Activated CD4-positive, alpha-beta T cell treated with anti-CD3 and anti-CD28 coated beads, Interleukin-2, amount 50 U/mL, for 1 hour (primary cell): ENCODE measurements at places on chromosomes 3 and 15.

GRCh38 chr3:119311081-119311925, 17.1 kb downstream of the ARHGAP31 start:
- DNase-seq, result no peak

DNA sequence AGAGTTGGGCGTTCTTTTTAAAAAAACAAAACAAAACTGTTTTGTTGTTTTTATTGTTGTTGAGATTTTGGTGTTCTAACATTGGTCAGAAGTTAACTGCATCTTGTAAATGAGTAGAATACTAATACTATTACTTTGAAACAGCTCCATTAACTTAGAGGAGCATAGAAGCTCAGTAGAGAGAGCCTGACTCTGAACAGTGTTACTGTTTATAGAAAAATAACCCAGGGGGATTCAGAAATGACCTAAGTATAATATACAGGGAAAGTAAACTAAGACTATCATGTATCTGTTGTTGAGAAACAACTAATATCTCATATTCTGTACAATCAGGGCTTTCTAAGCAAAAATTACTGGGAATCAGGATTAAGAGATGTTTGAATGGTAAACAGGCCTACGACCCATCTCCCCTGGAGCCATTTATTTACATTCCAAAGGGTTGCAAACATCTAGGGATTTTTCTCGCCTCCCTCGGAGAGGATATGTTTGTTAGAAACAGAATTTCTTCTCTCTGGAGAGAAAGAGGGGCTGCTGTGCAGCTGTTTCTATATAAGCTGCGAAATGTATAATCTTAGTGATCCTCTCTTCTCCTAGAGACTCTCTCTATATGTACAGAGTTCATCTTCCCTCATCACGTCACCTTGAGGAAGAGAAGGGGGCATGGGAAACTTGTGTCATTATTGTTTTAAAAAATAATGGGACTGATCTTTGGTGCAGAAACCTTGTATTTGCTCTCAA, 827.5 kb upstream of the DPPA4 start:
- no peak for DNase-seq

DNA sequence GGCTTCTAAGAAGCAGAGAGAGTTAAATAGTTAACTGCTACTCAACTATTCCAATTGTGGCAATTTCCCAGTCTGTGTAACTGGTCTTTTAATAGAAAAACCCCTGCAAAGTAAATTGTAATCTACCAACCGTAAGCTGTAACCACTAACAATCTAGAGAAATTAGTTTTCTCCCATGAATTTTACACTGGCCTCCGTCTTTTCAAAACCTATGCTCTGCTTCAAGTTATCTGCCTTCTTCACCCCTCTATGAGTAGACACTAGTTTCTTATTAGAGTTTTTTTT, 42.6 kb downstream of the LRRFIP2 start:
- no peak for DNase-seq

DNA sequence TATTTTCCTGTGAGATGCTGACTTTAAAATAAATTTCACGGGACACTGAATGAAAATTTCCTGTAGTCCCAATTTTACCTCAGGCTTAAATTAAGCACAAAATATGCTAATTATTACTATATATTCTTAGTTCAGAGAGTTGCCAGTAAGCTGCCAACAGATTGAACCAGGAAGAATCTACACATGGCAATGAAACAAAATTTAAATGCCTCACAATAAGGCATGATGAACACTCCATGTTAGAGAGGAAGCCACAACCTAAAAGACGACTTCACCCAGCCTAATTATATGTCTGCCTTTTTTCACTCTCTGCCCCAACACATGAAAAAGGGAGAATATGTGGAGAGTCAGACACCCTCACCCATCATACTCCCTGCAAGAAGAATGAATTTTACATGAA, 39.7 kb downstream of the DNAAF4 start:
- DNase-seq, result no peak

- no peak for DNase-seq
Measured at GRCh38 chr3:10432156-10432845, 73.1 kb downstream of the ATP2B2 start.

- no peak for DNase-seq
Measured at GRCh38 chr3:104323226-104323625, 1043.5 kb upstream of the ALCAM start.

GRCh38 chr3:34634939-34635338, 836.5 kb downstream of the PDCD6IP start:
- DNase-seq, result no peak

GRCh38 chr3:138365253-138365555, 16.8 kb downstream of the MRAS start:
- DNase-seq, result no peak
